ENCODE measurements at places on chromosomes 7 and 10.

DNA sequence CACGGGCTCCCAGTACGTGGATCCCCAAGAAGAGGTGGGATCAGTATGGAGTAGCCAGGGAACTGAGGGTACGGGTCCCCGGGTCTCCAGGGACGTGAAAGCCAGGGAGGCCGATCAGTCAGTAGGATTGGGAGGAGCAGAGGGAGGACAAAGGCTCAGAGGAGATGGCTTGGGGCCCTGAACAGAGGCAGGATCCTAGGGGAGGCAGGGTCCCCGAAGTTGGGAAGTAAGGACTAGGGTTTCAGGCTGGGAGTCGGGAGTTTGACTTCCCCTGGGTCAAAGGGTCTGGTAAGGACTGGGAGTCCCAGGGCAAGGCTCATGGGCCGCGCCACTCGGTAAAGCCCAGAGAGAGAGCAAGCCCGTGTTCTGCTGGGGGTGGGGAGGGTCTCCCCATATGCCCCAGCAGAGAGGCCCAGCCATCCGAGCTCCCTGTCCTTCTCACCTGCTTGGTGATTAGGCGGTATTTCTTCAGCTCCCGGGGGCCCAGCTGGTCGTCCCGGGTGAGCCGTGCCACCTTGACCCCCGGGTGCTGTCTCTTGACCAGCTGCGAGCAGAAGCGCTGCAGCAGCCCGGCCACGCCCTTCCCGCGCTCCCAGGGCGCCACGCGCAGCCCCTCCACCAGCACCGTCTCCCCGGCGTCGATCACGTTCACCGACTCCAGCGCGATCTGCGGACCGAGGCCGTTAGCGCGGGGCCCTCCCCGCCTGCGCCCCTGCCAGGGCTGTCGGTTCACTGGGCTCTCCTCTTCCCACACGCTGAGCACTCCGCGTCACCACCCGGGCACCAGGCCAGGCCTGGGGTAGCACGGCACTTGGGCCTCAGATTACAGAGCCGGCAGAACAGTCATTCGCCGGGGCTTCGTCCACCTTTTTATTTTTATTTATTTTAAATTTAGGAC is 7.0 kb downstream of the NAT16 start:
- DNase-seq = no peak

GRCh38 chr7:151505433-151505832 is 14.3 kb downstream of the RHEB start:
- no peak for DNase-seq

DNA sequence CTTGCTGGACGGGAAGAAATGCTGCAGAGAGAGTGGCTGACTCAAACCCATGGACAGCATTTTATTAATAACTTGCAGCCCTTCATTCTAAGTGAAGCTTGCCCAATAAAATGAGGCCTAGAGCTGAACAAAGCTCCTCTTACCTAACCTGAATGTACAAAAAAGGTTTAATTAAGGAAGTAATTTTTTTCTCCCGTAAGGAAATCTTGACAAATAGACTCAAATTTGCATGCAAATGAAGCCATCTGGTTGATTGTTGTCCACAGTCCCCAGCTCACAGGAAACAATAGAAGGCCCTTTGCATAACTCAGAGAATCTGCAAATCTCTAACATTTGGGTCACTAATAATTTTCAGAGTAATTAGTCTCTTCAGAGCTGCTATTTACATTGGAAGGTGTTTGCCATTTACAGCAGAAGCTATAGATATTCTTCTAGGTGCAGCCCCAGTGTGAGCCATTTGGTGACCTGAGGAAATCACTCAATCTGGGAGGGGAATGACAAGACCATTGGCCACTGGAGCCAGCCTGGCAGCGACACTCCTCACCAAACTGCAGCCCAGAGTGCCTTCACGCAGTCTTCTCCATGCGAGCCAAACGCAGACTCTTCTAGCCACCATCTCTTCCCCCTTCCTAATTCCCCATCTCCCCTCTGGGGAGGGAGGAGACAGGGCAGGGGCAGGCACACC is 483.0 kb upstream of the C7orf33 start:
- no peak for DNase-seq

GRCh38 chr10:72466018-72466417 is 111.3 kb upstream of the DNAJB12 start:
- DNase-seq = no peak

DNA sequence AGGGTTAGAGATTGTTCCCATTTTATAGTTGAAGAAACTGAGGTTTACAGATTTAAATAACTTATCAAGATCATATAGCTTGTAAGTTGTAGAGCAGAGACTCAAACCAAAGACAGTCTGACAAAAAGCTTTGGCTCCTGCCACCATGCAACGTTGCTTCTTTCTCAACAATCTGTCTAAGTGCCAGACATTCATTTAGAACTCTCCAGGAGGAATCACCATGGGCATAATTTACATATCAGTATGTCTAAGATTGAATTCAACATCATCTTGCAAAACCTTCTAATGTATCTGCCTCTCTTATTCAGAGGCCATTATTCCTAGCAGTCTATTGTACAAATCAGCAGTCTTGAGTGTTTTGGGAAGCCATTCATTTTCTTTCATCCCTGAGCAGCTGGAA is 163.5 kb upstream of the PLXDC2 start:
- no peak for DNase-seq

GRCh38 chr10:57818522-57818921 is 449.2 kb downstream of the IPMK start:
- no peak for DNase-seq

DNA sequence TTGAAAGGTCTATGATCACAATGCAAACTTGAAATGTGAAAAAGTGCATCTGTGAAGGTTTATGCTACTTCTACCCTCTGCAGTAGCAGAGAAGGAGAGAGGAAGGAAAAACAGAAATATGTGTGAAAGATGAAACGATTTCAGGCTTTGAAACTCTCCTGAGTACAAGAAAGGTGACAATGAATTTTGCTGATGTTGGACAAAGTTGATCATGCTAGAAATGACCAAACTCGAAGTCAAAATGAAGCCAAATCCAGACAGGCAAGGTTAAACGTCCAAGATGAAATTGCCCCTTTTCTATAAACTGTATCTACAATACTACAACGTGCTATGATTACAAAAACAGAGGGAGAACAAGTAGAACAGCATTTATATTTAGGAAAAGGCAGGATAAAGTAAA is 67.0 kb upstream of the C7orf33 start:
- no peak for DNase-seq
